Cardiac muscle cell (in vitro differentiated cells and primary cell): ENCODE measurements at places on chromosomes 4 and X.
A peak's percentile ranks its signal among the peaks of the same experiment; 100 is the strongest.

DNA sequence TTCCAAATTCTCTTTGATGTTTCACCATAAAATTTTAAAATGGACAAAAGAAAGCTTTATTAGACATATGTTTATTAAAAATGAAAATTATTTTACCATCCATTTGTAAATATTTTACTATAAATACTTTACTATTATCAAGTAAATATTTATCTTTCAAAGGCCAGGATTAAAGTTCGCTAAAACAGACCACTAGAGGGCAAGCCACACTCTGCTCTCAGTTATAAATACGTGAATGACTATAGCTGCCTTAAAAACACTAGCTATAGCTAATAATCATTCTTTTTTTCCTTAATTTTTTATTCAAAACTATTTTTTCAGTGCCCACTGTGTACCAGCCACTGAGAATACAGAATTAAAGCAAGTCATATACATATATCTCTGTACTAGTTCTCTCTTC, 38.6 kb downstream of the UNC5C start:
- peak; percentile 59 for DNase-seq

GRCh38 chr4:84814094-84814750, 152.3 kb downstream of the WDFY3 start:
- DNase-seq: peak; percentile 1

DNA sequence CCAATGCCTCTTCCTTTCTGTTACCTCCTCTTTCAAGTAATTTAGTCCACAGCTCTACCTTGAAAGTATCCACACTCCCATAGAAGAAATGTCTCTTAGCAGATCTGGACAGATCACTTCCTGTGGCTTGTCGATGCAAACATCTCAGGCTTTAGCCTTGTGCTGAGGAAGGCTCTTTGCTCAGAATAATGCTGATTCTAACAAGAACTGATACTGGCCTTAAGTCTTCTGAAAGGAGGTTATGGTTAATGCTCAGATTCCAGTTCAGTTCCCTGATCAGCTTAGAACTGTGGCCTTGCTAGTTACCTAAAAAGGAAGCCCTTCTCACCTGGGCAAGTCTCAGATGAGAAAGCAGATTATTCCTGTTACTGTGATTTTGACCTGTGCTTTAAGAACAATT, 230.1 kb upstream of the FAT4 start:
- DNase-seq: no peak

- peak; percentile 6 for DNase-seq
Measured at GRCh38 chrX:120450163-120450562, 18.9 kb downstream of the LAMP2 start.

GRCh38 chr4:101283434-101283833, 63.9 kb downstream of the PPP3CA start:
- no peak for DNase-seq

DNA sequence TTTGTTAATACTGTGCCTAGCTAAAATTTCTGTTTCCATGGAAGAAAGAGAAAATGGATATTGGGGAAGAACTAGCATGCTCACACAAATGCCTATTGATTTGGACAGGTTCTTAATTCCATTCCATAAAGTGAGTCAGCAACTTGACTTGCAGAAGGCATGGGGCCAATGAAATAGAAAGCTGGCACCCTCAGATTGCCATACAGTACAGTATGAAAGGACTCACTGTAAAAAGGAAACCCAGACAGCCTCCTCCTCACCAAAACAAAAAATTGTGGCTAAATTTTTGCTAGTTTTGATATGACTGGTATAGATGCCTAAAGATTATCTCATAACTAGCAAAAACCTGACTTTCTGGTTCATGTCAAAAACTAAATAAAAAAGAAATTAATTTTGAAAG, 11.2 kb upstream of the TAB3 start:
- DNase-seq: no peak

DNA sequence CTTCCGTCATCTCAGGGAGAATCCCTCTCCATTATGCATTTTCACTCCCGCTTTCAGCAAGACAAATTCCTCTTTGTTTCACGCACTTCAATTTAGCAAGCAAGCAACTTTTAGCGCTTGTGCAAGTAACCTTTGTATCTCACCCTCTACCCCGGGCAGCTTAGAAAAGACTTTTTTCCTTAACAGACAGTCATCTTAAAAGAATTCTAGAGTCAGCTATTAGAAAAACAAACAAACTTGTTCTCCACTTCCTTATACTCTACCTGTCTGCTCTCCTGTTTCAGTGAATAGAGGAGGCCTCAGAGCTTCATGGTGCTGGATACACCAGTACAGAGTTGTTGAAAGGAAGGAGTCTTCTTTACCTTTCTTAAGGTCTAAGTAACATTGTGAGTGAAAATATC, 12.1 kb downstream of the TIGD2 start:
- no peak for DNase-seq

- no peak for DNase-seq
Measured at GRCh38 chr4:14917298-14917633, 85.0 kb upstream of the CPEB2 start.

DNA sequence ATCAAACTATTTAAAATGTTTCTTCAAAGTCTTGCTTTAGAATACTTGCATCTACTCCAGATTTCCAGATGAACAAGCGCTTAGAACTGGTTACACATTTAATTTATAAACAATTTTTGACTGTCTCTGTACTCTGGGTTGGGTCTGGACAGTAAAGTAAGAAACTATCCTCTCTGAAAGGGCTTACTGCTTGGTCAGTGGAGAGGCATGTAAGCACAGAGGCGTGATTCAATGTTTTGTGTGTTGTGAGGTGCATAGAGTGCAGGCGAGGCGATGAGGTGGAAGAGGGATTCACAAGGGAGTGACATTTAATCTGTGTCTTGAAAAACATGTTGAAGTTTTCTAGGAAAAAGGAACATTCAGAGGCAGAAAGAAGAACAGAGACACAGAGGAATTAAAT, 231.4 kb downstream of the VEGFC start:
- no peak for DNase-seq

GRCh38 chr4:90943311-90943710, 816.1 kb downstream of the CCSER1 start:
- no peak for DNase-seq

DNA sequence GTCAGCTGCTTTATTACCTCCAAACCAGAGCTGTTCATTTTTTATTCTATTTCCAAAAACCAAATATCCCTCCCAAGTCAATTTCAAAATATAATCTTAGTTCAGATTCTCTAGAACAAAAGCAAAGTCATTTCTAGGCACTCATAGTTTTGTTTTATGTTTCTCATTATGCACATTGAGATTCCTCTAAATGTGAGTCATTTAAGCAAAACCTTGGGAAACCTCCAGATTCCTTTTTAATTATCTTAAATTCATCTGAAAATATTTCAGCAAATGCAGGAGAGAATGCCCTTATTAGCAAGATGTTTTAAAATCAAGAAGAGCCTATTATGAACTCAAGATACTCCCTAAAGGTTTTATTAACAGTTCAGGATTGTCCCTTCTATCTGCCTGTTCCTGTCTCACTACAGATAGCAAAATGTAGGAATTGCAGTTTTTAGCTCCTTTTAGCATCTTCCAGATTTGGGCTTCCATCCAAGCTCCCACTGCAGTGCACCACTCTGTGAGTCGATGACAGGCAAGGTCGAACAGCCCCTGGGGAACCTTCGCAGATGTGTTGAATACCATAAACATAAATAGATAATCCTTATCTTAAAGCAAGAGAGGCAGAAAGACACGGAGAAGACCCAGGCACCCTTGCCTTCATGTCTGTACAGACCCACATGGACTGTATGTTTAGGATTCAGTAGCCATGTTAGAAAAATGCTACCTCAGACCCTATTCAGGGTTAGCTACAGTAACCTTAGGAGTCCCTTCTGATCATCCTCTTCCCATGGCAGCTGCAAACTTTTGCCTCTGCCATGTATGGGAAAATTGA, 11.3 kb upstream of the SLC9A7 start:
- DNase-seq: peak; percentile 47
